ENCODE measurements at places on chromosomes 6 and 20.

GRCh38 chr6:149636124-149636523, 12.4 kb downstream of the KATNA1 start:
- DNase-seq = no peak

DNA sequence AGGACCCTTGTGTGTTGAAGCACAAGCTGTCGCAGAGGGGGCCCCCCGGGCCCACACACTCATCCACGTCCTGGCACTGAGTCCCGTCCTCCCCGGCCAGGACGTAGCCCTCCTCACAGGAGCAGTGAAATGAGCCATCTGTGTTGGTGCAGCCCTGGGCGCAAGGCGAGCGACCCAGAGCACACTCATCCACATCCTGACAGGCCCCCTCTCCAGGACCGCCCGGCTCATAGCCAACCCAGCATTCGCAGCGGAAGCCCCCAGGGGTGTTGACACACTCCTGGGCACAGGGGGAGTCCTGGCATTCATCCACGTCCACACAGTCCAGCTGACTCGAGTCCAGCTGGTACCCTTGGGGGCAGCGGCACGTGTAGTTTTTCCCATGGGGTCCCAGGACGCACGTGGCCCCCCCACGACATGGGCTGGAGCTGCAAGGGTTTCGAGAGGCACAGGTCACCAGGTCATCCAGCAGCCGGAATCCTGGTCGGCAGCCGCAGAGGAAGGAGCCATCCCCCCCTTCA, 1.2 kb downstream of the CD93 start:
- DNase-seq = no peak

- DNase-seq = no peak
Observed at GRCh38 chr6:40183902-40184301, 249.6 kb upstream of the MOCS1 start.

DNA sequence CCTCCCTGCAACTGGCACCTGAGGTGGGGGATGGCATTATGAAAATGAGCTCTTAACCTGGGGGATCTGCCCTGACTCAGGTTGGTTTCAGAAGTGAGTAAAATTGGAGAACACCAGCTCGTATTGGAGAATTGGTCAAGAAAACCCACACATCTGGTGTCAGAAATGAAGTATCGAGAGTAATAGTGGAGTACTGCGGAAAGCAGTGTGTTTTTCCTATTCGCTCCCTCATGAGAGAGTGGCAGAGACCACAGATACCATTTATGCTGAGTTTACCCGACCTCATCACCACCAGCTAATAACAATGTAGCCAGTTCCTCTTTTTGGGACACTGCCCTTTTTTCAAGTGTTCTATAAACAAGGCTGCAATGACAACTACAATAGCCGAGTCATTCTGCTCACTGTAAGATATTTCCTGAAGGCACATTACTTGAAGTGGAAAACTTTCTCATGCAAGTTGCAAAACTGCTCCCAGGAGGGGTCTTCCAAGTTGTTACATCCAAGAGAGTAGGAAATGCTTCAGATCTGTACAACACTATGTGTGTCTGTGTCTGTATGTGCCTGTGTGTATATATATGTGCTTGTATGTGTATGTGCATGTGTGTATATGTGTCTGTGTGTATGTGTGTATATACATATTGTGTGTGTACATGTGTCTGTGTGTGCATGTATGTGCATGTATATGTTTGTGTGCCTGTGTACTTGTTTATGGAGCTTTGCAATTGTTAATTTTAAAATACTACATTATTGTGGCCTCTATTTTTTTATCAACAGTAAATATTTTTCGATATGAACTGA, 106.0 kb upstream of the CST7 start:
- no peak for DNase-seq
